ENCODE measurements at places on chromosomes 7 and 10.

DNA sequence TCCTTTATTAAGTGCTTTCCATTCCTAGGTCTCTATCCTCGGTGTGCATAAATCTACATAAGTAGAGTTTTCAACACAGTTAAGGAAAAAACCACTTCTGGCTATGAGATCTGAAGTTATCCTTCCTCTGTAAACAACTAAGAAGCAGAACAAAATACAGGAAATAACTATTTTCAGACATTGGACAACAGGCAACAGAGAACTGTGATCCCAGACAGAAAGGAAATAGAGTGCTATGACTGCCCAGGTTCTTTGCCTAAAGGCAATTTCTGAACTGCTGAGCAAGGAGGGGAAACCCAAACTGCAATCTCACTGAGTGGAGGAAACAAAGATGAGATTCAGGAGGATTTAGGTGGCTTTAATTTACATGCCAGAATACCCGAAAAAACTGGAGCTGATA, 285.4 kb downstream of the SNX13 start:
- no peak for DNase-seq

DNA sequence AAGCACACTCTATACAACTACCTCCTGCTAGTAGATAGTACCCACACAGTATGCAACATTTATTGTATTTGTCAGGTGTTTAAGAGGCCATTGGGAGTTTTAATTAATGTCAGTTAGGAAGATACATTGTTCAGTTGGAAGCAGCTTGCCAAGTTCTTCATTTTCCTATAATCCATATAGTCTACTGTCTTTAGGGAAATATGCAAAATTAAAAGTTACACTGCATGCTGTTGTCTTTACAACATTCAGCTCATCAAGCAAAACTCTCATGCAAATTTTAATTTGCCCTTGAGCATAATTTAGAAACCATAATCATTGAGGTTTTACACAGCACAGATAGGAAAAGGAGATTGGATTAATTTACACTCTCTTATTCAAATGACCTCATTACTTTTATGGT, 17.4 kb downstream of the FOXP2 start:
- no peak for DNase-seq

- no peak for DNase-seq
Measured at GRCh38 chr10:86632009-86632800, 22.1 kb upstream of the OPN4 start.

DNA sequence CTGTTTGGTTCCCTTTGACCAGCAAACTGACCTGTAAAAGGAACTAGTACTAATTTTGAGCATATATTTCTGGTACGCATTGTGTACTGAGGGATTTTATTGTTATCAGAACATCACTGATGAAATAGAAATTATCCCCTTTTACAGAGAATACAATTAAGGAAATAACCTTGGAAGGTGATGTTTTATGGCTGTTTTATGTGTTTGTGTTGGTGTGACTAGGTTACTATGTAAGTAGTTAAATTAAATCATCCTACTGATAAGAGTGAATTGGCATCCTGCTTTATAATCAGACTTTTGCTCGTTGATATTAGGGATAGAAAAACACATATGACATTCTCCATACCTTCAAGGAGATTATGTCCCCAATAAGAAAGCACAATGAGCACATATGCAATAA, 596.6 kb downstream of the SORCS3 start:
- no peak for DNase-seq

DNA sequence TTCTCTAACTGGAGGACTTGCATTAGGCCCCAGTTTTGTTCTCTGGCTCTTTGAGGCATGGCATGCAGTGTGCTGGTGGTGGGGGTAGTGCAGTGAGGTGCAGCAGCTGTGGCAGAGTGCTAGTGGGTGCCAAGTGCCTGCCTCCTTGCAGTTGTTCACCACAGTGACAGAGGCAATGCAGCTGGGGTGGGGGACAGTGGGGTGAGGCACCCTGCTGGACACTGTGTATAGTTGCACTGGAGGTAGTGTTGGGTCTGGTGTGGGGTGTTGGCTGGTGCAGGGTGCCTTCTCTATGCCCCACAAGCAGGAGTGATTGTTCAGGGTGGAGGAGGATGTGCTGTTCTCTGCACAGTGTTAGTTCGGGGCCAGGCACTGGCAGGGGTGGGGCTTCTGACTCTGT, 21.7 kb upstream of the KEL start:
- no peak for DNase-seq

GRCh38 chr7:150731916-150732315, 5.3 kb upstream of the GIMAP5 start:
- no peak for DNase-seq

DNA sequence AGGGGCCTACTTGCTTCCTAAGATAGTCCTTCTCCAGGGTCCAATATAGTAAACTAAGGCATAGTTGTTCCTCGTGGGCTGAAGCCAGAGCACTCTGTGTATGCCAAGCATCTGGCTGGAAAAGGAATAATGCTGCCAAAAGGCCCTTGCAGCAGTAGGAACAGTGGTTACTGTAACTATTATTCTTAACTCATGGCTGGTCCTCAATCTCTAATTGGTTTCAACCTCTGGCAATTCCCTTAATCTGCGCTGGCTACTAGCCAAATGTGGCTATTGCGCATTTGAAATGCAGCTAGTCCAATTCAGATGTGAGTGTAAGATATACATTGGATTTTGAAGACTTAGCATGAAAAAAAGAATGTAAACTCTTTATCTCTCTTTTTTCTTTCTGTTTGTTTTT, 27.8 kb upstream of the LBX1 start:
- DNase-seq: no peak

DNA sequence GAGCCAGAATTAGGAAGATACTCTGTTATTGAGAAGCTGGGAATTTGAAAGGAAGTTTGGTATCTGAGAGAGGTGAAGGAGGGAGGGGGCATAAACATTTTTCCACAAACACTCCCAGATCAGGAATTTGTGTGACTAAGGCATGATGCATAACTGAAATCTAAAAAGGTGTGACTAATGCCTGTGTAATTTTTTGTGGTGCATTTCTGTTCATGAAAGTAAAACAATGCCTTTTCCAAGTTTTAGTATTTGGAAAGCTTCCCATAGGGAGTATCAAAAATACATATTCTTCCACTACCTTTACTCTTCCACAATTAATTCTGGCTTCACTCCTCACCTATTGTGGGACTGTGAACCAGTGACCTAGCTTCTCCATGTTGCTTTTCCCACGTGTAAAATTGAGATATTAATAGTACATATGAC, 56.4 kb upstream of the CAV2 start:
- no peak for DNase-seq

DNA sequence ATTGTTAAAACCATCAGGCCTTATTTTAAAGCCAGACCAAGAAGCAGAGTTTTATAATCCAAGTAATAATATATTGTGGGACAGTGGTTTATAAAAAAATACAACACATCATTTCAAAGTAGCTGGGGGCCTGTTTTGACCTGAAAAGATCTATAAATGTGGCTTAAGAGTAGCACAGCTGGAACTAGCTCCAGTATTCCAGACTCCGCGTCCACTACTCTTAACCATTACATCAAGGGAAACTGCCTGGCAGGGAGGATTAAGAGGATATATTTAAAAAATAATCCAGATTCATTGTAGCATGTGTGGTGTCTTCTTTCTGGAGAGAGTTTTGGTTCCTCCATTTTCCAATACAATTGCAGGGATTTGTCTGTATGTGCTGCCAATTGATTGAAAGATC, 67.3 kb downstream of the MET start:
- no peak for DNase-seq

Data from C1 segment of cervical spinal cord (tissue), 14 donors.